ENCODE measurements at places on chromosomes 5 and 9.

GRCh38 chr9:86946201-86947145 is 833 bp downstream of the GAS1 start:
- peak; percentile 63 for DNase-seq

DNA sequence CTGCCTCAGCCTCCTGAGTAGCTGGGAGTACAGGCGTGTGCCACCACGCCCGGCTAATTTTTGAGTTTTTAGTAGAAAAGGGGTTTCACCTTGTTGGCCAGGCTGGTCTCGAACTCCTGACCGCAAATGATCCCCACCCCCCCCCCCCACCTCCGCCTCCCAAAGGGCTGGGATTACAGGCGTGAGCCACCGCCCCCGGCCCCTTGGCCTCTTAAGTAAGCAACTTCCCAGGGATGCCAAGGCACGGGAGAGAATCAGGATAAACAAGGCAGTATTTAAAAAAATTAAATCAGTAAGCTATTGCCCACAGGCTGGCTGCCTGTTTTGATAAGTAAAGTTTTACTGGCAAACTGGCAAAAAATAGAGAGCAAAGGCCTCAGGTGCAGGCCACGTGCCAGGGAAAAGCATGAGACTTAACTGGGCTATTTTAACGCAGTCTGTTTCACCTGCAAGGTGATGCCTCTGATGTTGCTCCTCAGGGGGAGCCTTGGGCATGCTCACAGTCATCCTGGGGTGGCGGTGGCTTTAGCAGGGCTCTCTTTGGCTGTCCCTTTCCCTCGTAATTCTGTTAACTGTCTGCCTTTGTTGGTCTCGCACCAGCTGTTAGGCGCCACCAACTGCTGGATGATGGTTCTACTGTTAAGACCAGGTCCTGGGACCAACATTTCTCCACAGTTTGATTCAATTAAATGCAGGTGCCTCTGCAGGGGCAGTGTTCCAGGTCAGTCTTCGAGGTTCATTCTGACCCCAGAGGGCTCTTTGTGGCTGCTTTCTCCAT is 19.4 kb upstream of the RNF130 start:
- peak; percentile 40 for DNase-seq

GRCh38 chr5:39760385-39761198 is 335.8 kb upstream of the DAB2 start:
- no peak for DNase-seq

DNA sequence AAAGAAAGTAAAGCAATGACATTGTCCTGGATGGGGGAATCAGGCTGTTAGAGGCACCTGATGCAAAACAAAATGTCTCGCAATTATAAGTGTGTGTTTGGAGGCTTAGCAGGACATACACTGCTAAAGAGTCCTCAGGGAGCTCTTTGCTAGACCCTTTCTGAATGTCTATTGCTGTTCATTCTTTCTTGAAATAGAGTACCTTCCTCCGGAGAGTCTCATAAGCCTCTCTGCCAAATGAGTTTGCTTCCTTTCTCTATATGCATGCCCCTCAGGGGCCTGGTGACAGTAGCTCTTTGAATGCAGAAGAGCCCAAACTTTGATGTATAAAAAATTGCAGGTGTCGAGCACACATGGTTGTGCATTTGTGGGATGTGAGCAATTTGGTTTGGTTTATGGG is 26.4 kb upstream of the ADAMTSL1 start:
- no peak for DNase-seq

DNA sequence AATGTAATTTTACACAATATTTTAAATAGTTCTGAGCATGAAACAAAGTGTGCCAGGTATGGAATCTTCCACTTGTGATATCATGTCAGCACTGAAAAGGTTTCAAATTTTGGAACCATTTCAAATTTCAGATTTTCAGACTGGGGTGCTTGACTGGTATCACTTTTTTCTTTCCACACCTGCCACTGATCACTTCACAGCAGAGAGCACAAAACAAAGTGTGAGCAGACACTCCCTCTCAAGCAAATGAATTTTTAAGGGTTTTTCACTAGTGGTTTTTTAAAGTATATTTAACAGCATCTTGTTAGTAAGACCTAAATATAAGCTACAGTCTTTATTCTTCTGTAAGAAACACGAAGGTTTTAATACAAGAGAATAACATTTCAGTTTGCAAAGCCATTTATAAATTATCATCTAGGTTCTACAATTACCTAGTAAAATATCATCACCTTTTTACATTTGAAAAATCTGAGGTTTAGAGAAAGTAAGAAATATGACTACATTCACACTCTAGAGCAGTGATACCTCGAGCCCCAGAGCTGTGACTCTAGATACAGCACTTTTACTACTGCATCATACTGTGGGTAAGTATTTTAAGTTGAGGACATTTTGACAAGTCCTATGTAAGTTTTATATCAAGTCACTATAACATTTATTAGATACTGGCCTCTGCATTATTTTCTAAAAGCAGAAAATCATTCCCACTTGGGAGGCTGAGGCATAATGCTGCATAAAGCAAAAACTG is 14.6 kb downstream of the GOLPH3 start:
- DNase-seq: no peak

DNA sequence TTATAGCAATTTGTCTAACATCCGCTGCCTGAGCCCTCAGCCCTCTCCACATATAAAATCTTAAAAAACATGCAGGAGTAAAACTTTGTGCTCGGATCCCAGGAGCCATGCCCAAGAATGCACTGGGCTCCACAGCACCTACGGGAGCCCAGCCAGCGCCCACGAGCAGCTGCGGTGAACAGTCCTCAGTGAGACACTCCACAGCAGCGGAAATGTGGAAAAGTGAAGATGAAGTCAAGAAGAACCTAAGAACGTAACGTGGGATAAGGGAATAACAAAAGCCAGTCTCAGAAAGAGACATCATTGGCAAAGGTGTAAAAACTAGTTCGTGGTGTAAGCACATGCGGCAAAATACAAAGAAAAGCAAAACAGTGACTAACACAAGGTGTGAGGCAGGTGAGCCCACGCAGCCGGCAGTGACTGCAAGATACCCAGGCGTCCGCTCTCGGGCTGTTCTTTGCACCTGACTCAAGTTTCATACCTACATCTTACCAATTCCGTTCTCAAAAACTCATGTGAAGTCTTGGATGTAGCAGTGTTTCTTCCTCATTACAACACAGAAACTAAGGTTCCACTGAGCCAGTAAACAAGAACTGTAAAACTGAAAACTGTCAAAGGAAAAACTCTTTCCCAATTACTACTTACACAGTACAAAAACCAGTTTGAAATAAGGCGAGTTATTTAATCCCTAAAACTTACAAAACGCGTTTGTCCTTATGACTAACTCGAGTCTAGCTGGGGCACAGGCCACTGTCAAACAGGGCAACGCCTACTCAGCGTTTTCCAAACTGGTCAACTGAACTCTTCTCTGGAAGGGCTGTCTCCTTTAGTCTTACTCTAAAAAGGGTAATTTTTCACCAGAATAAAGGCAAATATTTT is 1.7 kb downstream of the CAMSAP1 start:
- peak; percentile 52 for DNase-seq

DNA sequence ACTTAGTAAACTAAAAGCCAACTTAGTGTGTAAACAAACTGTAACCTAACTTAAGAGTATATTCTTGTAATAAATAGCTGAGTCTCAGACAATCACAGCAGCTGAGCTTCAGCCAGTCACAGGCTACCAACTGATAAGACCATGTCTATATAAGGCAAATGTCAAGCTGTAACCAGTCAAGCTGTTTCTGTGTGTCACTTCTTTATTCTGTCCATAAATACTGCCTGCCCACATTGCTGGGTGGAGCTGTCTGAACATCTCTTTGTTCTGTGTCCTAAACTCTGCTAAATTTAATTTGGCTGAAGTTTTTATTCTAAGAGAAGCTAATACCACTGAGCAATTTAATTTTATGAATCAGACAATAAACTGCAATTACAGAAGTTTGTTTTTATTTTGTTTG is 412.1 kb upstream of the CDH10 start:
- no peak for DNase-seq

GRCh38 chr9:108756746-108757490 is 98.9 kb downstream of the ACTL7B start:
- no peak for DNase-seq

DNA sequence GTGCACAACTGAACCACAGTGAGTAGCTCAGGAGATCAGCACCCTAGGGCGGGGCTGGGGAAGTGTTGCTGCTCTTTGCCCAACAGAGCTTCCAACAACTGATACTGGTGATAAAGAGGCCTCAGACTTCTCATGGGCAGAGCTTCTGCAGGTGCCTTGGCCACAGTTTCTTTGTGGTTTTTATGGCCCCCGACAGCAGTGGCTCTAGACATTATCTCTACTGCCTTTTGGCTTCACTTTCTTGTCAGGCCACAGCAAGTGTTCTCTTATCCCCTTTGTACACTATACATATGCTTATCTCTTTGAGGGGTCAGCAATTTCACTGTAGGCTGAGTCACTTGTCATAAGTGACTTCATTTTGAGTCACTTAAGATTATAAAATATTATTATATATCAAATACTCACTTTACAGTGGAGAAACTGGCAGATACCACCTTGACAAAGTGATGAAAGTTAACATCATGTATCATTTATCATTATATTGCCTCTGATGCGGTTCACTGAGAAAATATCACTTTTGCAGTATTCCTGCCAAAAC is 90.9 kb upstream of the COX7C start:
- DNase-seq: peak; percentile 97

DNA sequence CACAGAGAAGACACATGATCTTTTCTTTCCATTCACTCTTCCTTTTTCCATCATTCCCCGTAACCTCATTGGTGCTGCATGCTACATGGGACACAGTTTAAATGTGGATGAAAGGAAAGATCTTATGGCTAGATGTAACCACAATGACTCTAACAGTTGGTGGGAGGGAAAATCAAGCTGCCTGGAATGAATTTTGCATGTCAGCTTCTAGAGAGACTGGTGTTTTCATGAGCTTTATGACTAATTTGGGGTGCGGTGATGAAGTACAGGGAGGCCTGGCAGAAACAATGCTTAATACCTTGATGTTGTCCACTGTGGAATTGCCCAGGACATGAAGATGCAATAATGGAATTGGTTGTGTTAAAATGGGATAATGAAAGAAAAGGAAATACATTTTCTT is 55.9 kb upstream of the MYO10 start:
- DNase-seq: no peak

- no peak for DNase-seq
Measured at GRCh38 chr5:41851116-41851515, 19.1 kb downstream of the OXCT1 start.

GRCh38 chr5:90909940-90910339 is 351.3 kb downstream of the ADGRV1 start:
- DNase-seq: no peak

GRCh38 chr9:131203431-131204218 is 72.7 kb downstream of the FAM78A start:
- peak; percentile 54 for DNase-seq

GRCh38 chr5:674630-675011 is 18.5 kb downstream of the TPPP start:
- no peak for DNase-seq

DNA sequence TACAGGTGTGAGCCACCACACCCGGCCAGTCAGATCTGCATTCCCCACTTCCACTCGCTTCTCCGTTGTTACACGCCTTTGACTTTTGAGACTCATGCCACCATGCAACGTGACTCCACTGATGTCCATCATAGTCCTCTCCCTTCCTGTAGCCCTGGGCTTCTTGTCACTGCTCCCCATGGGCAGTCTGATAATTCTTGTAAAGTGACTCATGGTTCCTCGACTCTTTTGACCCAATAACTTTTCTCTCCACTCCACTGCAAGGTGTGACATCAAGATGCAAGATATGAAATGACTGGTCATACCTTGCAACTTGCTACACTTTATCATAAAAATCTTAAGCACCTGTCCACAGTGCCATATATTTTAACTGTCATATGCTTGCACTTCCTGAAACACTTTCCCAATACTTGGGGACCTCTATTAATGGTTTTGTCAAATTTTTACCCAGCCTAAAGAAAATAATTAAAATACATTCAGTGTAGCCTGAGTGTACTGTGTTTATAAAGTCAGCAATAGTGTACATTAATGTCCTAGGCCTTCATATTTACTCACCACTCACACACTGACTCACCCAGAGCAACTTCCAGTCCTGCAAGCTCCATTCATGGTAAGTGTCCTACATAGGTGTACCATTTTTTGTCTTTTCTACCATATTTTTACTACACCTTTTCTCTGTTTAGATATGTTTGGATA is 18.6 kb upstream of the ANKRD18A start:
- DNase-seq: no peak

DNA sequence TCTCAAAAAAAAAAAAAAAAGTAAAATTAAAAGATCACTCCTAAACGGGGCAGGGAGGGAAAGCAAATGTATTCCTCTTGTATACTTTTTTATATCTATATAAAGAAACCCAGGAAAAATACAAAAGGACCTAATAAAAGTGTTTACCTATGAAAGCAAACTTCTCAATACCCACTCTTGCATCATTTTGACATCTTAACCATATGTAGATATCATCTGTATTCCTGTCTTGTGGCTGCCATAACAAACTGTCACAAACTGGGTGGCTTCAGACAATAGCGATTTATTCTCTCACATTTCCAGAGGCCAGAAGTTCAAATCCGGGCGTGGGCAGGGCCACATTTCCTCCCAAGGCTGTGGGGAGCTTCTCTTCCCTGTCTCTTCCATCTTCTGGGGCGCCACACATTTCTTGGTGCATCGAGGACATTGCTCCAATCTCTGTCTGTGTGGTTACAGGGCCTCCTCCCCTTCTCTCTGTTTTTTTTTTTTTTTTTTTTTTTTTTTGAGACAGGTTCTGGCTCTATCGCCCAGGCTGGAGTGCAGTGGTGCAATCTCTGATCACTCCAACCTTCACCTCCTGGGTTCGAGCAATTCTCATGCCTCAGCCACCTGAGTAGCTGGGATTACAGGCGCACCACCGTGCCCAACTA is 58.4 kb upstream of the IL17B start:
- DNase-seq: no peak

- no peak for DNase-seq
Measured at GRCh38 chr9:128233817-128234406, 30.7 kb downstream of the DNM1 start.

GRCh38 chr5:1429066-1429465 is 16.2 kb downstream of the SLC6A3 start:
- DNase-seq: no peak

All from erythroblast (primary cell).